ENCODE measurements at places on chromosomes 16 and 17.

DNA sequence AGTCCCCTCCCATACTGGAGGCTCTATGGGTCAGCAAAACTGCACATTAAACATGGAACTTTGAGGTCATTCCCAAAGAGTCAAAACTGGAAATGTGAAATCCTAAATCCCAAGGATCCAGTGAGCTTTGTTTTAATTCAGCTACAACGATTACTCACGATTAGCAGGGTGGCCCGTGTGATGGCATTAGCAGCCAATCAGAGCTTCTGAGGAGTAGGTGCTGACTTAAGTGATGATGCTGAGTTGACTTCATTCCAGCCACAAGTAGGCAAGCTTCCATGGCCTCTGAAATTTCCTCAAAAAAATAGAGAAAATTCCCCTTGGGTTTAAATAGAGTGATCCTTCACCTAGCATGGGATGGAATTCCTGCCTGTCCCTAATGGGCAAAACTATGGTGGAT, 28.1 kb upstream of the BEAN1 start:
- no peak for DNase-seq

DNA sequence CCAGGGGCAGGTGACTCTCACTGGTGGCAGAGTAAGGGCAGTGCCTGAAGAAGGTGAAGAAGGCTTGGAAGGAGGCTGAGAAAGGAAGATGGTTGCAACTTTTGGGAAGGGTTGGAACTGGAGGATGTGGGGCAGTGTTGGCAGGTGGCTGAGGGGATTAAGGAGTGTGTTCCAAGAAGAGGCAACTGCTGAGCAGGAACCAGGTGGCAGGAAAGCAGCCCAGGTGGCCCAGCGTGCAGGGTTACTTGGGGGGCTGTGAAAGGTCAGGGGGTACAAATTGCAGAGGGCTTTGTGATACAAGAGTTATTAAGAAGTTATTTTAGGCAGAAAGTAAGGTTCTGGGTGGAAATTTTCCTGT, 28.6 kb downstream of the WSCD1 start:
- DNase-seq = no peak

DNA sequence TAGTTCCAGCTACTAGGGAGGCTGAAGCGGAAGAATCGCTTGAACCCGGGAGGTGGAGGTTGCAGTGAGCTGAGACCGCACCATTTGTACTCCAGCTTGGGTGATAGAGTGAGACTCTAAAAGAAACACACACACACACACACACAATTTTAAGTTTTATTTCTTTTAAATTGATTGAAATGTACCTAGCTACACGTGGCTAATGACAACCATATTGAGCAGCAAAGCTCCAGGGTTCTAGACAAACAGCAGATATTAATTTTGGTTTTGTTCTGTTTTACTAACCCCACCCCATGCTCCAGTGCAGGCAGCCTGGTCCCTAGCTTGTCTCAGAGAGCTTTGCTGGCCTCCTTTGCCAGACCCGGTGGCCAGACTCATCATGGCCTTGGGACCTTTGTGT, 16.0 kb upstream of the RAI1 start:
- DNase-seq = no peak

- DNase-seq = peak; percentile 25
Observed at GRCh38 chr16:12613131-12613991, 190.3 kb downstream of the CPPED1 start.

GRCh38 chr17:46020023-46020761, 21.1 kb downstream of the STH start:
- DNase-seq = no peak

DNA sequence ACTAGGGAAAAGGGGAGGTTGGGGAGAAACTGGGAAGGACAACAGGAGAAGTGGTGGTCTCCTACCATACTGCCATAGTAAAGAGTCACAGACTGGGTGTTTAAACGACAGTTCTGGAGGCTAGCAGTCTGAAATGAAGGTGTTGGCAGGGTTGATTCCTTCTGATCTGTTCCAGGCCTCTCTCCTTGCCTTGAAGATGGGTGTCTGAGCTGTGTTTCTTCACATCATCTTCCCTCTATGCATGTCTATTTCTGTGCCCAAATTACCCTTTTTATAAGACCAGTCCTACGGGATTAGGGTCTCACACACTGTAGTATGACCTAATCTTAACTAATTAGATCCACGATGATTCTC, 79.8 kb upstream of the TMEM97 start:
- DNase-seq = no peak

DNA sequence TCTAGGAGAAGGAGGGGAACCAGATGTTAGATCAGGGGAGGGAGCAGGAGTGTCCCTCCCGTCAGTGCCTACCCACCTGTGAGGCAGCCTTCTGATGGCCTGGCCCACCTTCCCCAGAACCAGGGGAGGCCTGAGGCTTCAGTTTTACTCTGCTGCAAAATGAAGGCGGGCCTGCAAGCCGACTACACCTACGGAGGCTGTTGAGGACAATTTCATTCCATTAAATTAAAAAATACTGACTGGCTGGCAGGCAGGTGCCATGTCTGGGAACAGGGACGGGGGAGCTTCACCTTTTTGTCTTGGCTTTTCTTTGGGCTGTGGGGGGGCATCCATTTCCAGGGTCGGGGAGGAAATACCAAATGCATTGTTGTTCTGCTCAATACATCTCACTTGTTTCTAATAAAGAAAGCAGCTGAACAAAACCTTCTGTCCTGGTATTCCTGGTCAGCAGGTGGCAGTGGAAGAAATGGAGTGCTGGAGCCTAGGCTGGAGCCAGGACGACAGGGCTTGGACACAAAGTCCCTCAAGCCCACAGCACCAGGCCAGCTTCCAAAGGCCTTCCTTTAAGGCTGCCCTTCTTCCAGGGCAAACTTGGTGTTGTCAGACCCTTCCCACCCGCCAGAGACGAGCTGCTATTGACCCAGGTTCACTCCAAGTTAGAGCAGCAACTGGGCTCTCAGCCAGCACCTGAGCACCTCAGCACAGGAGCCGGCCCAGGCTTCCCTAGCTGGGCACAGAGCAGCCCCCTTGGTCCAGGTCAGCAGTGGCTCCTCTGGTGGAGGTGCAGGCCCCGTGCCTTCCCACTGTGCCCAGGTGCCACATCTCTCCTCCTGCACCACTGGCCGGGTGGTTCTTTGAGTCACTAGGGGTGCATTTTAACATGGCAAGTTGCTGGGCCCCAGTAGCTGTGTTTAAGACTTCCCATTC, 23.5 kb downstream of the PLCD3 start:
- no peak for DNase-seq

DNA sequence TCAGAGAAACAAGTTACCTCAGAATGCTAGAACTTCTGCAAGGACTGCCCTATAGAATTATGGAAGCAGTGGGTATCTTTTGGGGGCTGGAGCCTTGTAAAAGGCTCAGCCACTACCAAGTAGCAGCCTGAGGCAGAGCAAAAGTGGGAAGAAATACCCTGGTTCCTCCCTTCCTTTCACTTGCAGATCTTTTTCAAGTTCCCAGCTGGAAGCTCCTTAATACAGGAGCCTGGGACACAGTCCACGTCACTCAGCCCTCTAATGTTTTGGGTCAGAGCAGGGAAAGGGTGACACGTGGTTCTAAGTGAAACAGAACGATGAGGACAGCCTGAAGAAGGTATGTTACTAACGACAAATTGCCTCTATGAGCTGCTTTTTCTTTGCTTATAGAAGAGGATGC, 93.1 kb downstream of the CNTNAP4 start:
- DNase-seq = no peak

Data from SW 1271 (cell line).